Endothelial cell of umbilical vein (primary cell): ENCODE measurements at places on chromosomes 12 and 14. TPM values are rescaled to one million over a fixed set of nuclear protein-coding genes. Genes with fewer than 3 reads are reported as not detected.

- no peak for DNase-seq
Measured at GRCh38 chr14:103050935-103051334, 6.4 kb downstream of the CDC42BPB start.

DNA sequence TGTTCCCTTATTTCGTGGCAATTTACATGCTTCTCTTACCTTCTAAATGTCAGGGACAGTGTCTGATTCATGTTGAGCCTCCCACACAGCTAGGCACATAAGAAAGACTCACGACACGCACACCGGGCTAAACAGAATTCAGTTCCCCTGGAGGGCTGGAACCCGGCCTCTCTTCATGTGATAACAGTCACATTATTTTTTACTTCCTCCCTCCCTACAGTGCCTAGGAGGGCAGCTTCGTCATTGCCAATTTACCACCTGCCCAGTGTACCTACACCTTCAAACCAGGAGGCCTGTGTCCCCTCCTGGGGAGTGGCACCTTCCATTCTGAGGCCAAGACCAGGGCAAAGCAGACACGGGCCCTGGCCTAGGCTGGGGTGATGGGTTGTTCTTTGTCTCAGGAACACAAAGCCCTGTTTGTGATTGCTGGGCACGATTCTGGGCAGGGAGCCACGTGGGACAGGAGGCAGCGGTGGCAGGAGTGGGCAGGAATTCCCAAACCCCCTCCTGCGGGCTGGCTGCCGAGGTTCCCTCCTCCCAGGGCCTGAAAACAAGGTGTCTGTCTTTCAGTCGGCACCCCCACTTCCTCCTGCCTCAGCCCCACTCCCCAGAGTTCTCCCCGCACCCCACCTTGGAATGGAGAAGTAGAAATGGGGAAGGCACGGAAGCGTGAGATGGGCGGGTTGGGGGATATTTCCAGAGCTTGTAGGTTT lies 6.8 kb upstream of the RASAL1 start:
- no peak for DNase-seq

GRCh38 chr12:25864306-25865276 lies 93.9 kb upstream of the RASSF8 start:
- no peak for DNase-seq

DNA sequence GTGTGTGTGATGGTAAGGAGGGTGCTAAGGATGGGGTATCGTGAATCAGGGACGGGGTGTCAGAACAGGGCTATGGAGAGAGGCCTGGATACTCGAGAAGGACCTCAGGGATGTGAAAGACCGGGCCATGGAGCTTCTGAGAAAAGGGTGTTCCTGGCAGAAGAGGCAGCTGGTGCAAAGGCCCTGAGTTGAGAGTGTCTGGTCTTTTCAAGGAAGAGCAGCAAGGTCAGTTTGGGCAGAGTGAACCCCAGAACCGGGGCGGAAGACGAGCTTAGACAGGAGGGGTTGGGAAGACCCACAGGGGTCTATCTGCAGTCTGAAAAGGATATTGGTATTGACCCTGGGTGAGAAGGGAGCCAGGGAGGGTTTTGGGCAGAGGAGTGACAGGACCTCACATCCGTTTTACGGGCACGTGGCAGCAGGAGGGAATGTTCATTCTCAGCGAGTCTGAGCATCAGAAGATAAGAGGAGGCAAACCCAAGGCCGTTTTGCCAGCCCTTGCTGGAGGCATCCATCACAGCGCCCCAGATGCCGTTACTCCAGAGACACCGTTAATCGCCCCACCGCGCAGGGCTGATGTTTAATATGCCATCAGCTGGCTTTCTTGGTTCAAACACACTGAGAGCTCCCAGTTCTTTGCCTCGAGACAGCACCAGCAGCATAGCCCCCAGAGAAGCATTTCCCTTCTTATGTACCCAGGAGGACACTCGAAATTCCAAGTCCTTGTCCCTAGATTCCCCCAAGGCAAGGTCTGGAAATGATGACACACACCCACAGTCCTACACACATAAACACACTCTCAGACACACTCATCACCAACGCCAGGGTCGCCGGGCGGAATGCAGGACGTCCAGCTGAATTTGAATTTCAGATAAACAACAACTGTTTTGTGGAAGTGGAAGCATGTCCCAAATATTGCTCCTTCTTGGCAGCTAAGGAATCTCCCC lies 41.4 kb upstream of the EML1 start:
- DNase-seq: peak; percentile 79

DNA sequence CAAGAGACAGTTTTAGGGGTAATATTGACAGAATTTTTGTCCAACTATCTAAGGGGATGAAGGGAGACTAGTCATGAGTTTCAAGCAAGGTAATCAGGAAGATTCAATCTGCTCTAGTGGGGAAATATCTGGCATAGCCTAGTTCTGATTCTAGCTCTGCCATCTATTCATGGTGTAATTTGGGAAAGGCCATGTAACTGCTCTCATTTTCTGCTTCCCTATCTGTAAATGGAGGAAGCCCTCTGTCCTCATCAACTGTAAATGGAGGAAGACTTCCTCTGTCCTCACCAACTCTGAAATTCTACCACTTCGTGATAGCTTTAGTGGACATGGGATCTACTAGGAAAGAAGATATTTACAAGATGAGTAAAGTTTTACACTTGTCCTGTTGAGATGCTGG lies 37.9 kb downstream of the BHLHE41 start:
- no peak for DNase-seq

- no peak for DNase-seq
Measured at GRCh38 chr12:5441497-5442236, 9.8 kb downstream of the NTF3 start.

GRCh38 chr12:105467710-105468366 lies 137.3 kb downstream of the C12orf75 start:
- peak; percentile 88 for DNase-seq

DNA sequence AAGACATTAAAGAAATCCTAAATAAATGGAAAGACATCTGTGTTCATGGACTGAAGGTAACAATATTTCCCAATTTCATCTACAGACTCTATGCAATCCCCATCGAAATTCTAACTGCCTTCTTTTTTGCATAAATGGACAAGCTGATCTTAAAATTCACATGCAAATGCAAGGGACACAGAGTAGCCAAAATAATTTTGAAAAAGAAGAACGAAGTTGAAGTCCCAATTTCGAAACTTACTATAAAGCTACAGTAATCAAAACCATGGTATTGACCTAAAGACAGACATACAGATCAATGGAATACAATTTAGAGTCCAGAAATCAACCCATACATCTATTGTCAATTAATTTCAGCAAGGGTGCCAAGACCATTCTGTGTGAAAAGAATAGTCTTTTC lies 16.4 kb upstream of the CD27 start:
- DNase-seq: no peak

DNA sequence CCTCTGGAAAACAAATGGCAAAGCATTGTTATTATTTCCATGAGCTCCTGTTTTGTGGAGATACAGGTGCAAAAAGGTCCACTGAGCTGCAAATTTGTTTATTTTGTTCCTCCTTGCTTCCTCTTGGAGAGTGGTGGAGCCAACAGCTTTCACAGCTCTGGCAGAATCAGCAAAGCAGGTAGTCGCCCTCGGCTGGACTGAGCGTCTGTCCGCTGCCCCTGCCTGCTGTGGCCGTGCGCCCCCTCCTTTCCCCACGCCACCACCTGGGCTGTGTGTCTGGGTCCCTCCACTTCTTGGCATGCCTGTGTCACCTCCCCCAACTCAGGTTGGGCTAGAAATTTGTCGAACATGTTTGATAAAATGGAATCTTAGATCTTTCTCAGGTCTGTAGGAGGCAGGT lies 188.2 kb downstream of the TSPAN9 start:
- DNase-seq: no peak

DNA sequence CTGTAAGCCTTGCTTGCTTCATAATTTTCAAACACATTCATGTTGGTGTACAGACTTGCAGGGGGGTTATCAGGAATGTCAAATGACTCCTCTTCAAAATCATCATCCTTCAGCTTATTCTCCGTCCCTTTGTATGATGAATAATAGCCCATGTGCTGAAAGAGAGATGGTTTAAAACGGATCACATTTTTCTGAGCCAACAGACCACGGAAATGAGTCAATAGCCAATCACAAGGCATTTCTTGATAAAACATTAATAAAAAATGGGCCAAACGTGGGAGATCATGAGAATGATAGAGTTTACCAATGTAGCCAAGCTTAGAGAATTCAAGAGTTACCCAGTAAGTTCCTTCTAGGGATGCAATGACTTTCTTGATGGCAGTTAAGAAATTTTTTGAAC lies 105.5 kb downstream of the NTS start:
- DNase-seq: no peak

GRCh38 chr12:87315-87714 lies 20.7 kb downstream of the IQSEC3 start:
- DNase-seq: no peak

DNA sequence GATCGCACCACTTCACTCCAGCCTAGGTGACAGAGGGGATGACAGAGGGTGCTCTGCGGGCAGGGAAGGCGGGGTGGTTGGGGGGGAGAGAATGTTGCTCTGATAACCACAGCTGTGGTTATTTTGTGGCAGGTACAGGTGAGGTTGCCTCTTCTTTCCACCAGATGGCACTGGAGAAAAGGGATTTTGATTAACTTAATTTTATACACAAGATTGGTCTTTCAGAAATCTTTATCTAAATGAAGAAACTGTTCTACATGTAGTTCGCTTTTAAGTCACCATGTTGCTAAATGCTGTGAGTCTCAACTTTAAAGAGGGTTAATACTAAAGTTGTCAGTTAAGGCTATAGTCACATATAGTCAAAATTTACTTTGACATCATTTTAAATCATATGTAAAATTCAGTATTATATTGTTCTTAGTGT lies 25.7 kb downstream of the FGF23 start:
- no peak for DNase-seq

- DNase-seq: no peak
Measured at GRCh38 chr14:104467641-104468040, 111.9 kb upstream of the C14orf180 start.

GRCh38 chr12:122845041-122845864 lies 10.0 kb downstream of the HIP1R start:
- no peak for DNase-seq

DNA sequence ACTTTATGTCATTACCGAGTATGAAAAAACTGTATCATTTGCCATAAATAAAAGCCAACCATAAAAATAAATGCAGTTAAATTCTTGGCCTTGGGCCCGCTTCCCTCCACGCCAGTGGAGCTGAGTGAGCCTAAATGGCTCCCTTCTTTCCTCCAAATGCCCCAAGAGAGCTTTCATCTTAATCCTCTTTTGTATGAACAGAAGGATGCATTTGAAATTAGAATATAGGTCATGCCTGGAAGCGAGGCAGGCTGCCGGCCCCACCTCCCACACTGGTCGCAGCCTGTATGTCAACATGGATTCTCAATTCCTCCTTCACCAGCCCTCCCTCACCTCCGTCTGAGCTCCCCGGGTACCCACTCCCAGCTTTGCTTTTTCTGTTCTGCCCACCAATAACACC lies 245.7 kb downstream of the SLC15A4 start:
- no peak for DNase-seq

GRCh38 chr12:41264281-41264680 lies 76.2 kb downstream of the PDZRN4 start:
- peak; percentile 16 for DNase-seq

- no peak for DNase-seq
Measured at GRCh38 chr12:30640392-30640791, 55.3 kb downstream of the IPO8 start.

DNA sequence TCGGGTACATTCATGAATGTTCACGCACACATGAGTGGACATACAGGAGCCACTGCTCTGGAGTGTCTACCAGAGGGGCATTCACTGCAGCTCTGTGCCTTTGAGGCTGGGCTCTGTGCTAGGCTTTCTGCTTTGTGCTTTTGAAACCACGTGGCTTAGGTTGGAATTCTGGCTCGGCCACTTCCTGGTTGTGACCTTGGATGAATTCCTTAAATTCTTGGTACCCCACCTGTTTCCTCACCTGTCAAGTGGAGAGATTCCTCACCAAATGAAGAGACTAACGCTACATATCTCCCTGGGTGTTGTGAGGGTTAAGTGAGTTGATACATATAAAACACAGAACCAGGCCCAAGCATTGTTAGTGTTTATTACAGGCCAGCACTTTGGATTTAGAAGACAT lies 842.8 kb downstream of the VRK1 start:
- DNase-seq: no peak

DNA sequence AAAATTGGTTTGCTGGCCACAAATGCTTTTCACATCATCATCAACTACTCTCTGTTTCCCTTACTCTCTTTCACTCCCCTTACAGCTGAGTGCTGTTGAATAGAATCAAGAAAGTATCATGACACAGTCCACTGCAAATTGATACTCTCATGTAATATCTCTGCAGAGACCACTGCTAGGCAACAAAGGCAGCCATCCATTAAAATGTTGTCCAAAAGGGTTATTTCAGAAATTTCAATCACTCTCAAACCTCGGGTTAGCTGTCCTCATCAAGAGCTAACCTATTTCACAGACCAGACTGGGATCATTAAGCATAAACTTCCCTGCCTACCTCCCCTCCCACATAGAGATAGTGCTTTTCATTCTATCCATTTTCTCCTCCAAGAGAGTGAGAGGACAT lies 186.7 kb downstream of the PLCZ1 start:
- DNase-seq: no peak

GRCh38 chr12:72261885-72262284 lies 10.3 kb upstream of the TRHDE start:
- DNase-seq: no peak

- peak; percentile 74 for DNase-seq
Measured at GRCh38 chr12:94689002-94689645, 38.8 kb upstream of the TMCC3 start.

DNA sequence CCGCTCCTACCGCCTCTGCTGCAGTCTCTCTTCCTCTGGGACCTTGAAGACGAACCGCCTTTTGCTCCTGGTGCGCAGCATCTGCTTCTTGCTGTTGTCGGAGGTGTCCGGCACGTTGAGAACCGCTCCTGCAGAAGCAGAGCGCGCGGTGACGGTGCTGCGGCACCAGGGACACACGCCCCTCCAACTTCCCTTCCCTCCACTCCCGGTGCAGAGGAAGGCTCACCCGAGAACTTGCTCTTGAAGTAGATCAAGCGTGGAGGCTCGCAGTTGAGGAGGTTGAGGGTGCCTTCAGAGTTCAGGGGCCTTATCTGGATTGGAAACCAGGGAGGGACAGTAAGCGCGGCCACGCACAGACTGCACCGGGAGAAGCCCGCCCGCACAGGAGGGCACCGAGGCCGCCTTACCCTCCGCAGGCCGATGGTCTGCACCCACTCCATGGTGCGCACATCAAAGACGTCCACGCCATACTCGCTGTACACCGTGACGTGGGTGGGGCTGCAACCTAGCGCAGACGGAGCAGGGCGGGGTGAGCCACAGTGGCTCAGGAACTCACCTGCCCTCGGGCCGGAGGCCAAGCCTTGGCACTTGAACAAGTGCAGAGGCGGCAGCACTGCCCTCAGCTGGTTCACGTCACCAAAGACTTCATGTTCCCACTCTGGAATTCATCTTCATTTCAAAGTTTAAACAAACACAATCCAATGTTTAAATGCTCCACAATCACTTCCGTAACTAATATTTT lies 17.5 kb downstream of the AMN start:
- no peak for DNase-seq

- no peak for DNase-seq
Measured at GRCh38 chr14:55963295-55963694, 154.9 kb upstream of the PELI2 start.

The PRH2 gene
- total RNA-seq: not detected in 2 replicates

The EFS gene
- total RNA-seq: 0.13 TPM in 1 of 2 replicates, not detected in the other

The RTL1 gene
- total RNA-seq: not detected in 2 replicates

The NPFF gene
- total RNA-seq: not detected in 2 replicates

The IKZF4 gene
- 3.5 and 5.4 TPM in 2 replicates for total RNA-seq

The NYNRIN gene
- 42.8 and 45.1 TPM in 2 replicates for total RNA-seq

The TMTC3 gene
- 34.5 and 36.5 TPM in 2 replicates for total RNA-seq

The GMPR2 gene
- 58.1 and 62.4 TPM in 2 replicates for total RNA-seq

The ATF7IP gene
- 72.4 and 73.5 TPM in 2 replicates for total RNA-seq

The LRTM2 gene
- not detected in 2 replicates for total RNA-seq

The CIROP gene
- not detected in 2 replicates for total RNA-seq

The RNASE9 gene
- not detected in 2 replicates for total RNA-seq

The SLC6A13 gene
- total RNA-seq: not detected in 2 replicates

The GALNT6 gene
- 38.3 and 39.2 TPM in 2 replicates for total RNA-seq

The TM9SF1 gene
- total RNA-seq: 58.5 and 60.7 TPM in 2 replicates
